ENCODE measurements at places on chromosomes 7 and 10.

- no peak for DNase-seq
Observed at GRCh38 chr7:41763626-41764025, 60.7 kb upstream of the INHBA start.

GRCh38 chr10:103800789-103801540 is 54.4 kb downstream of the SH3PXD2A start:
- peak; percentile 49 for DNase-seq

DNA sequence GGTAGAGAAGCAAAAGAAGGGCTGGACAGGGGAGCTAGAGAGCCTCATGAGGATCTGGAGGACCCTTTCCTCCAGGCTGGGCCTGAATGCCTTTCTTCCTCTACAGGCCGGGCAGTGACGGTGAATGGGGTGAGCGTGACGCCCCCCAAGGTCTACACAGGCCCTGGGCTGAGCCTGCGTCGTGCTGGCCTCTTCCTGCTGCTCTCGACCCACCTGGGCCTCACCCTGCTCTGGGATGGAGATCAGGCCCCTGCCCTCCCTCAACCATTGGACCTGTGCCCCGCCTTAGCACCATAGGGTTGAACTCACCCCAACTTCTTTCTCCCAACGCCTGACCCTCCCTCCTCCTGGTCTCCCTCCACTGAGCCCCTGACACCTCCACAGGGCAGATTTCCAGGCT is 12.6 kb upstream of the ZNF467 start:
- DNase-seq, result no peak

DNA sequence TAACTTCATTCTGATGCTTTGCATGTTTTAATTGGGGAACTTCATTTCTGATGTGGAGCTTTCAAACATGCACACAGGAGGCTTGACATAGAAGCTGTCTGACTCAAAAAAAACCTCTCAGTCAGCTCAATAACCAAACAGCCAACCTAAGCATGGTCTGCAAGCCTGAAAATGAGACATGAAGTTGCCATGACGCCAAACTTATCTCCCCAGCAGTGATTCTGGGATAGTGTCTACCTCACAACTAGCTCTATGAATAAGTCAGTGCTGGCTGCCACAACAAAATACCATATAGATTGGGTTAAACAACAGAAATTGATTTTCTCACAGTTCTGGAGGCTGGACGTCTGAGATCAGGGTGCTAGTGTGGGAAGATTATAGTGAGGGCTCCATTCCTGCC is 244.2 kb downstream of the CCDC3 start:
- DNase-seq, result no peak

DNA sequence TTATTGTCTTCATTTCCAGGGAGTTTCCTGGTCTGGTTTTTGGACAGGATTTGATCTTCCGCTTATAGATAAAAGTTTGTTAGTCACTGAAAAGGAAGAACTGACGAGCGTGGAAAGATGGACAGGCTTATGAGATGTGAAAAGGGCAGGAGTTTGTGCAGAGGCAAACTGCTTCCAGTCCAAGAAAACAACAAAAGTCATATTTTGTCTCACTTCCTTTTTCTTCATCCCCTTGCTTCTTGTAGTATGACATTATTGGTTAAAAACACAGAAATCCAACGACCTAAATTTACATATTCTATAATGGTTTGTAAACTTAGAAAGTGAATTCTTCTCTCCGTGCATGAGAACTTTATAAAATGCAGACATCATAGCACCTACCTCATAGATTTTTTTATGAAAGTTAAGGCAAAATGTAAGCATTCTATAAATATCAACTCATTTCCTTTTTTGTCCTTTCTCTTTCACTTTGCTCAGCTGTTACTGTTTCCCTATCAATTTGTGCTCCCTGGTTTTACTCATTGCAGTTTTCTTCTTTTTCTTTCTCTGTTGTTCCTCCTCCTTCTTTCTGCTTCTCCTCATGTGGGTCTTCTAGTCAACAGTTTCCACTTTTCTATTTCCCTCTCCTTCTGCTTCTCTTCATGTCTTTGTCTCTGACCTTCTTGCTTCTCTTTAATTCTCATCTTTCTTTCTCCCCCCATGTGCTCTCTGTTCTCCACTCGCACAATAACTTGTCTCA is 370.2 kb downstream of the ARL4A start:
- peak; percentile 20 for DNase-seq

- no peak for DNase-seq
Observed at GRCh38 chr10:85527616-85528317, 838.8 kb downstream of the GRID1 start.

GRCh38 chr7:106575138-106575823 is 85.7 kb downstream of the CCDC71L start:
- no peak for DNase-seq

DNA sequence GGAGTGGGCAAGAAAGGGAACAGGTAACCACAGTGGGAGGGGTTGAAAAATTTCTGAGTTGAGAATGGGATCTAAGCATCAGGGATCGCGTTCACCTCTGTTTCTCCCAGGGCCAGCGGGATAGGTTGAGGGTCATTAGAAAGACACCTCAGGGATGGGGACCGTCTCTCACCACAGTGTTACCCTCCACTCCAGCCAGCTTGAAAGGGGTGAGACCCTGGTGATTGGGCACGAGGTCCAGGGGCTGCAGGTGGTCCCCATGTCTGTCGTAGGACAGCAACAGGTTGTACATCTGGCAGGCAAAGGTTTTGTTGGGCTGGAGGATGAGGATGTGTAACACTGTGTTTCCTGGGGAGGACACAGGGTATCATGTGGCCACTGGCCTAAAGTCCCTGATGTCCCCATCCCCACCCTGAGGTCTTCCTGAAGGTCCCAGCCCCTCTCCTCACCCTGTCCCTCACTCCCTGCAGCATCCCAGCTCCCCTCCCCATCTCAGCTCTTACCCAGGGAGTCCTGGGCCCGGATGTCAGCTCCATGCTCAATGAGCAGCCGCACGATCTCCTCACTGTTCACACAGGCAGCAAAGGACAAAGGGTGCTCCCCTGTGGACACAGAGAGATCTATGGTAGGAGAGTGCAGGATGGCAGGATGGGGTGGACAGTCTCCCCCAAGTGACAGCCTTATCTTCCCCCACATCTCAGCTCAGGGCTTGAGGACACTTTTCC is 9.1 kb downstream of the TRPV6 start:
- DNase-seq, result no peak

DNA sequence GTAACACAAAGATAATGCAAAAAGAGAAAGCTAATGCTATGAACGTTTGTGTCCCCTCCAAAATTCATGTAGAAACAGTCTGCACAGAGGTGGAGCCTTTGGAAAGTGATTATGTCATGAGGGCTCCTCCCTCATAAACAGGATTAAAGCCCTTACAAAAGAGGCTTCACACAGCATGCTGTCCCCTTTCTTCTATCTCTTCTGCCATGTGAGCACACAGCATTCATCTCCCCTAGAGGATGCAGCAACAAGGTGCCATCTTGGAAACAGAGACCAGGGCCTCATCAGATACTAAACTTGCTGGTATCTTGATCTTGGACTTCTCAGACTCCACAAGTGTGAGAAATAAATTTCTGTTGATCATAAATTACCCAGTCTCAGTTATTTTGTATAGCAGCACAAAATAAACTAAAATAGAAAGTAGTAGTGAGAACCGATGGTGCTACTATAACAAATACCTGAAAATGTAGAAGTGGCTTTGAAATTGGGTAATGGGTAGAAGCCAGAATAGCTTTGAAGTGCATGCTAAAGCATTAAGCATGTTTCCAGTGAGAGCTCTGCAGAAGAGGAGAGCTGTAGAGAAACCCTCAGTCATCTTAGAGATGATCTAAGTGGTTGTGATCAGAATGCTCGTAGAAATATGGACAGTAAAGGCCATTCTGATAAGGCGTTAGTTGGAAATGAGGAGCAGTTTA is 108.7 kb downstream of the DNAJC1 start:
- DNase-seq, result no peak

DNA sequence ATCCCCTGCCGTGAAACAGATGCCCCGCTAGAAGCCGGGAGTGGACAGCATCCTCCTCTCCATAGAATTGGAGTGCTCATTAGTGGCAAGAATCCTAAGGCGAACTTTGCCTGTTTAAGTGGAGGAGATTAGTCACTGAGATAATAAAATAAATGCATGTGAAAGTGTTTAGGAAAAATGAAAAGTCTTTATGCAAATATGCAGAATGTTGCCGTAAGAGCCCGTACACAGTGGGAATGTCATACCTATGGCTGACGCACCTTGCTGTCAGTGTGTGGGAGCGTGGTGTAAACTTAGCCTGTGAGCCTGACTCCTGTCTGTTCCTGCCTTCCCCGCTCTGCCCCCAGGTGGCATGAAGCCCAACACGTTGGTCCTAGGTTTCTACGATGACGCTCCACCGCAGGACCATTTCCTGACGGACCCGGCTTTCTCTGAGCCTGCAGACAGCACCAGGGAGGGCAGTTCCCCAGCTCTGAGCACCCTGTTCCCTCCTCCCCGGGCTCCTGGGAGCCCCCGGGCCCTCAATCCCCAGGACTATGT is 1.7 kb upstream of the TRIP6 start:
- DNase-seq, result no peak

- DNase-seq, result no peak
Observed at GRCh38 chr7:36040679-36041078, 112.4 kb upstream of the EEPD1 start.

DNA sequence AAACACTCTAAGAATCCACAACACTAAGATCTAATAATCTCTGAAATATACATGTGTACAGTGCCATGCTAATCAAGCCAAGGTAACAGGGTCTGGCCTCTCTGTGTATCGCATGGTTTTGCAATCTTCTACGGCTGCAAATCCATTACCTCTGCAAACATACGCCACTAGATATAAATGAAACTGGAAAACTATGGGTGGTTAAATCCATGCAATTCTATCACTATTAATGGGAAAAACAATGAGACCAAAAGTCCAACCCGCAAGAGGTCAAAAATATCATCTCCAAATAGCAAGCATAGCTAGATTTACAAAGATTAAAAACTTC is 23.0 kb downstream of the SGCE start:
- no peak for DNase-seq

DNA sequence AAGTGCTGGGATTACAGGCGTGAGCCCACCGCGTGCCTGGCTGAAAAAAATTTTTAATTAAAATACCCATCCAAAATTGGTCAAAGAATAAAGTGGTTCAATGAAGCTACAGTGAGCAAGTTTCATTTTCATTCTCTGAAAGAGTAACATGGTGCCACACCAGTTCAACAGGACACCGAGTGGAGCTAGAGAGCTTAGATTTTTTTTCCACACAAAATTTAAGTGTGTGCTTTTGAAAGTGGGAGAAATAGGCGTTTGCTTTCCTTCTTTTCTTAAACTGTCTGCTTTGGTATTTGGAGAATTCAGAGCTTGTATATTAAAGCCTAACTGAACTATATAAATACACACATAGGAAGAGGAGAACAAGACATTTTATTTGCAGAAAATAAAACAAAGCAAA is 43.4 kb downstream of the BPGM start:
- peak; percentile 25 for DNase-seq

GRCh38 chr7:7274782-7275181 is 92.4 kb downstream of the C1GALT1 start:
- no peak for DNase-seq

- peak; percentile 99 for DNase-seq
Observed at GRCh38 chr10:8053446-8054243, 843 bp upstream of the GATA3 start.

GRCh38 chr7:33885290-33886148 is 19.8 kb upstream of the BMPER start:
- no peak for DNase-seq

Measured in GM20000 (cell line).